ENCODE measurements at places on chromosomes 7 and 10.

- DNase-seq, result peak; percentile 96
These were observed 11.2 kb downstream of the IL2RA start for GRCh38 chr10:6050801-6051445.

GRCh38 chr10:99430116-99430450 lies 341 bp downstream of the GOT1 start:
- no peak for DNase-seq

DNA sequence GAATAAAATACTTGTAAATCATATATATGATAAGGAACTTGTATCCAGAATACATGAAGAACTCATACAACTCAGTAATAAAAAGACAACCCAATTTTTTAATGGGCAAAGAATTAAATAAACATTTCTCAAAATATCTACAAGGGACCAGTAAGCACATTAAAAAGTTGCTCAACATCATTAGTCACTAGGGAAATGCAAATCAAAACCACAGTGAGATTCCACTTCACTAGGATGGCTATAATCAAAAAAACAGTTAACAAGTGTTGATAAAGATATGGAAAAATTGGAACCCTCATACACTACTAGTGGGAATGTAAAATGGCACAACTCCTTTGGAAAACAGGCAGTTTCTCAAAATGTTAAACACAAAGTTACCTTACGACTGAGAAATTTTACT lies 40.3 kb upstream of the YAE1 start:
- no peak for DNase-seq

DNA sequence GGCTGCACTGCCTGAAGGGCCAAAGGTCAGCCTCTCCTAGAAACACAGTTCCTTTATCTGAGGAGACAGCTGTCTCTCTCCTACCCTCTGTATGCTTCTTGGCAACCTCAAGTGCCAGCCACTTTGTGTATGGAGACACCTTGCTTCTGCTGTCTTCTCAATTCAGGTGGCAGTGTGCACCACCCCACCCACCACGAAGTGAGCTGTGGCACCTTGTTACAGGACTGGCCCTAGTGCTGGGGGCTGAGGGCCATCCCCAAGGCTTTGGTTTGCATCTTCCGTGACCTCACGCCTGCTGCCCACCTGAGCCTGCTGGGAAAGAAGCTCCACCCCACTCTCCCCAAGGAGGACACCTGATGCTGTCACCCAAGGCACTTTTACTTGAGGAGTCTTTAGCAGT lies 47.1 kb upstream of the LRRC4 start:
- no peak for DNase-seq

- no peak for DNase-seq
These were observed 6.0 kb upstream of the PSMG3 start for GRCh38 chr7:1575809-1576208.

GRCh38 chr7:129771928-129772479 lies 160.5 kb downstream of the NRF1 start:
- no peak for DNase-seq

GRCh38 chr7:55641811-55642210 lies 69.5 kb upstream of the VOPP1 start:
- peak; percentile 76 for DNase-seq

GRCh38 chr7:156559001-156559400 lies 81.6 kb upstream of the RNF32 start:
- no peak for DNase-seq

DNA sequence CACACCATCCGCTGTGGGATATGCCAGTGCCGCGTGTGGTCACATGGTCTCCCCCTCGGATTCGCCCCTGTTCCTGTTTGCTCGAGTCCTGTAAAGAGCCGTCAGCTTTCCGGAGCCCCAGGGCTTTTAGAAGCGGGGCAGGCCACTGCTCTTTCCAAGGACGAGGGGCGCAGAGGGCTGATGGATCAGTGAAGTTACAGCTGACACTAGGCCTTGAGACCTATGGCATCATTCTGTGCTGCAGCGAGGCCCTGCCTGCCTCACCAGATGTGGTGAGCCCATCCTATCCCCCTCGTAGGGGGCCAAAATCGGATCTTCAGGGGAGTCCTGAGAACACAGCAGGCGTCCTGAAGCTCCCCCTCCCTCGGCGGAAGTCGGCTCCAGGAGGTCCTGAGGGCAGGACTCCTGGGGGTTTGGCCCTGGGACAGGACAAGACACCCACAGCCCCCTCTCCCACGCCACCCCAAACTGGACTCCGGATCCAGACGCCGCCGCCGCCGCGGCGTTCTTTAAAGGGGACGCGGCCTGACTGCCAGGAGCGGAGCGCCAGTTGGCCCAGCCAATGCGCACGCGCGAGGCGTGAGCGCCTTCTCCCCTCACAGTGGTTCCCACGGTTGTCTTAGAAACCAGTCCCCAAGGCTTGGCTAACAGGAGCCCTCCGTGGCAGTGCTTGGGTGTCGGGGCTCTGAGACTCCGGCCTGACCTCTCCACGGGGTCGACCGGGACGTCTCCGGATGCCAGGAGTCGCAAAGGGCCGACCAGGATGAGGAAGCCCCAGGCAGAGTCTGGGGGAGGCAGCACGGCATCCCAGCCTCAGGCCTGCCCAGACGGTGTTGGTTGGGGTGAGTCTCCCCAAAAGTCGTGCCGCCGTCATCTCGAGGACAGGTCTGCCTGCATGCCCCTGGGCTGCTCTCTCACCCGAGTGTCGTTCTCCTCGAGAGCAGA lies 371.7 kb downstream of the ZNF716 start:
- DNase-seq, result no peak

DNA sequence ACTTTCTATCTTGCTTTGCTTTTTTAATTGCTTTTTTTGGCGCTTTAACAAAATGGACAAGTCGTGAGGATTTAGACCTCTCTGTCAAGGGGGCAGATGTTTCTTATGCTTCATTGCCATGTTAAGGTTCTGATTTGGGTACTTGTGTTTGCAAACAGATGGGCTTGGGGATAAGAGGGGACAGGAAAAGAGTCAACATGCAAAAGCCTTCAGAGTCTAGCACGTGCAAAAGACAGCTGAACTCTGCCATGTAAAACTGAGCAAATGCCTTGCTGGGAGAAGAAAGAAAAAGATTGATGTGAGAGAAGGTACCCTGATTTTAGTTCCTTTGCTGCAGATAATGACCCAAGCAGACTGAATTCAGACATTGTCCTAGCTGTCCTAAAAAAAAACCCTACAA lies 173.1 kb downstream of the KIAA1217 start:
- no peak for DNase-seq

- no peak for DNase-seq
These were observed 8.6 kb upstream of the TLX1 start for GRCh38 chr10:101122270-101123084.

- no peak for DNase-seq
These were observed 44.8 kb downstream of the HDAC9 start for GRCh38 chr7:18540396-18540795.

DNA sequence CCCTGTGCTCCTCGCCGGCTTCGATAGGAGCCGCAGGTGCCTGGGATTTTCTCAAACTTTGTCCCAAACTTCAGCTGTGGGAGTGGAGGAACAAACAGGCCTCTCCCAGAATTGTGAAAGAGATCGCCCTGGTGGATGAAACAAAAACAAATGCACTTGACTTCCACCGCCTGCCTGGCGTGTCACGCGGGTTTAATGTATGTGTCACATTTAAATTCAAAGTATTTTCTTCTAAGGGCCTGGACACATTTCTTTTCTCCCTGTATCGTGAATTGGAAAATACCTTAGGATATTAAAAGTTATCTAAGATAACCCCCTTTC lies 694 bp upstream of the WASL start:
- DNase-seq, result no peak

DNA sequence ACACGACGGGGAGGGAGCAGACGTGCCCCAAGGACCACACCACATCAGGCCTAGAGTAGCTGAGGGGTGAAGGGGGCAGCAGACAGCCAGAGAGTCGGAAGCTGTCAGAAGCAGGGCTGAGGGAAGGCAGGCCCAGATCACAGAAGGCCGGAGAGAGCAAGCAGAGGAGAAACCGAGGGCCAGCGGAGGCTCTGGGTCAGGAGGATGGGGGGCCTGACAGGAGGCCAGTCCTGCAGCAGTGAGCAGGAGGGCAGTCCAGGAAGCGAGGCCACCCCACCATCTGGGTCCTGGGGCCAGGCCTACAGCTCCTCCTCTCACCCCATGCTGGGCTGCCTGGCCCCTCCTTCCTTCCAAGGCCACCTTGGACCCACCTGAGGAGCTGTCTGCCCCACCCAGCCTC lies 20.3 kb downstream of the SLIT1 start:
- DNase-seq, result no peak

GRCh38 chr7:118753479-118753878 lies 529.0 kb downstream of the ANKRD7 start:
- DNase-seq, result no peak

GRCh38 chr7:83827036-83827435 lies 178.1 kb upstream of the SEMA3E start:
- DNase-seq, result no peak

DNA sequence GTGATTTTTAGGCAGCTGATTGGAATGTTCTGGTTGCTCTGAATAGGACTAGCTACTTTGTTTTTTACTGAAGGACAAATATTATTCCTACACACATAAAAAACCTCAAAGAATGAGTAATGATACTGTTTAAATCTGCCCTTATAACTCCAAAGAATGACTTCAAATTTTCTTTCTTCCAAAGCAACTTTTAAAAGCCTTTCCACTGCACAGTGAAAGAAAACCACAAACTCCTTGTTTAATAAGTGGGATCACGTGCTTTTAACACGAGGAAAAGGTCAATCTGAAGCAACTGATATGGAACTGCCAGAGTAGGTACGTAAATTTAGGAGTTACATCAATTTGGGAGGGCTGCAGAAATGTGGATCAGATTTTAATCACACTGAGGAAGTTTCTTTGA lies 8.0 kb upstream of the PRKCQ start:
- DNase-seq, result no peak

- no peak for DNase-seq
These were observed 733 bp upstream of the ARL5B start for GRCh38 chr10:18658271-18659124.

- no peak for DNase-seq
These were observed at the start of gene DRGX for GRCh38 chr10:49395741-49396665. TSS of gene DRGX (minus strand) at chr10:49396089. CDS start at chr10:49395440, 649 bp downstream.

DNA sequence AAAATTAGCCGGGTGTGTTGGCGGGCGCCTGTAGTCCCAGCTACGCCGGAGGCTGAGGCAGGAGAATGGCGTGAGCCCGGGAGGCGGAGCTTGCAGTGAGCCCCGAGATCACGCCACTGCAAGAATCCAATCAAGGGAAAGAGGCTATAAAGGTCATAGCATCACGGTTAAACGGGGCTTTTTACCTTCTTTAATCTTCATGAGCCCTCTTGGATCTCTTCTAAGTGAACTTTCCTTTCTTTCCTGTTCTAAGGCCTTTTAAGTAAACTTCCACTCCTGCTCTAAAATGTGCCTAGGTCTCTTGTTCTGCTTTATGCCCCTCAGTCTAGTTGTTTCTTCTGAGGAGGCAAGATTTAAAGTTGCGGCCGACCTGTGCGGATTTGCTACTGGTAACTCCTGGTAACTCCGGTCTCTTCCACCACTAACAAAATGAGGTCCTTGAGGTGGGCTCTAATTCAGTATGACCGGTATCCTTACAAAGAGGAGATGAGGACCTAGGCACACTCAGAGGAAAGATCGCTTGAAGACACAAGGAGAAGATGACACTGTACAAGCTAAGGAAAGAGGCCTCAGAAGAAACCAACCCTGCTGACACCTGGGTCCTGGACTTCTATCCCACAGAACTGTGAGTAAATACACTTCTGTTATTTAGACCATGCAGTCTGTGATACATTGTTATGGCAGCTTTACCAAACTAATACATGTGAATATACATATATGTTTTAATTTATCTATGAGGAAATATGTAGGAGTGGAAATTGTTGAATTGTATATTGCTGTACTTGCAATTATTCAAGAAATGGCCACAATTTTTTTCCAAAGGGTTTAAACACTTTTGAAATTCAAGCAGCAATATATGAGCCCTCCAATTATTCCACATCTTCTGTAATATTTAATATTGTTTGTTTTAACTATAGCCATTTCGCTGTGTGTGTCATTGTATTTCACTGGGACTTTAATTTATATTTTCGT lies 331.5 kb upstream of the CNTNAP2 start:
- DNase-seq, result no peak

DNA sequence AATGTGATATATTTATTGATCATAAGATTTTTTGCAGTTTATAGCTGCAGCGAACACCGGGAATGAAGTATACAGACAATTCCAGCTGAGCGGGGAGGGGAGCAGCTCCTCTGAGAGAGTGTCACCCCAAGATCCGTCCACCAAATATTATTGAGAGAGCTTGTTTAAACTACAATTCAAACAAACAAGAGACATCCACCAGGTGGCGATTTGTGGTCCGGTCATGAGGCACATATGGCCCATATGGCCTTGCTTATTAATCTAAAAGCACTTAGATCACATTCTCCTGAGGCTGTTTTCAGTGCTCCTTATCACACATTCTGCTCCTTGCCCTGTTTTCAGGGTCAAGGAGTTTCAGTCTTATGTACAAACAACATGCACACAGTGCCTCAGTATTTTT lies 83.1 kb downstream of the THSD7A start:
- DNase-seq, result no peak

- DNase-seq, result peak; percentile 38
These were observed 176.8 kb upstream of the TBX20 start for GRCh38 chr7:35430547-35431153.

DNA sequence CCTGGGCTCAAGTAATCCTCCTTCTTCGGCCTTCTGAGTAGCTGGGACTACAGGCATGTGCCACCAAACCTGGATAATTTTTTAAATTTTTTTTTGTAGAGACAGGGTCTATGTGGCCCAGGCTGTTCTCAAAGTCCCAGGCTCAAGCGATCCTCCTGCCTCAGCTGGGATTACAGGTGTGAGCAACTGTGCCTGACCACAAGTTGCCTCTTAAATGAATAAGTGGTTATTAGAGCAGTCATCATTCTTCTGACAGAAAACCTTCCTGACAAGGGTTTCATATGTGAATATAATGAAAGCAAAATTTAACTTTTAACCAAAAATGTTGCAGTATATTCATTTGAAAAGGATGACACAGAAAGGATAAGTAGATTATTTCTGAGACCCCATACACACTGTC lies 532.5 kb downstream of the GRM8 start:
- no peak for DNase-seq

DNA sequence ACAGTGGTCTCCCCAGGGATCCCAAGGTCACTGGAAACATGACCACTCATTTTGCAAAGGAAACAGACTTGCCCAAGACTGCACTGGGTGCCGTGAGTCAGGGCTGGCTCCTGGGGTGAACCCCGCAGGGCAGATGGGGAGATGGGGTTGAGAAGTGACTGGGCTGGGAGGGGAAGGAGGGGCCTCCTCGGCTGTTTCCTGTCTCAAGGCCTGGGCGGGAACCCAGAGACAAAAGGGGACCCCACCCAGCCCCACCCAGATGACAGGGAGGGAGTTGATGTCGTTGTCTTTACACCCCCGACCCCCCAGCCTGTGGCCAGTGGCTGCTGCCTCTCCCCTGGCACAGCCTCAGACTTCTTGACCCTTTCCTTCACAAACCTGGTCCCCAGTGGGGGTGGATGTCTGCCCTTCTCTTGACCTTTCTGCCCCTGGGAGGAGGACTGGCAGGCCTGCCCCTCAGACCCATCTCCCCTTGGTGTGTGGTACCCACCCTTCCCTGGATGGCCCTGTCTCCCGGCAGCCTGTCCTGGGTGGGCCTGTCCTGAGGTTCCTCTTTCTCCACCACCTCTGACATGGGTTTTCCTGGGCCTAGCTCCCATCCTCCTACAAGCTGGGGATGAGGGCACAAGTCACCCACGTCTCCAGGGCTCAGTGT lies 1.4 kb downstream of the MYO1G start:
- DNase-seq, result peak; percentile 93

- no peak for DNase-seq
These were observed 51.3 kb downstream of the TCAF1 start for GRCh38 chr7:143850682-143851081.

GRCh38 chr7:66330961-66331360 lies 125.8 kb downstream of the TPST1 start:
- no peak for DNase-seq

GRCh38 chr10:72563327-72563932 lies 62.4 kb downstream of the MICU1 start:
- peak; percentile 88 for DNase-seq

All from activated CD4-positive, alpha-beta T cell treated with anti-CD3 and anti-CD28 coated beads, Interleukin-10, Interleukin-2, amounts not matched to agents 100 ng/mL and 50 ng/mL, durations not matched to agents 16 hours and 8 hours (primary cell).